ENCODE measurements at places on chromosomes 16 and 17. TPM values are rescaled to one million over a fixed set of nuclear protein-coding genes. Genes with fewer than 3 reads are reported as not detected.
A peak's percentile ranks its signal among the peaks of the same experiment; 100 is the strongest.

The ADGRG3 gene
- not detected for total RNA-seq

The PDK2 gene
- total RNA-seq: 39.1 TPM

The CDT1 gene
- total RNA-seq: 160 TPM

The ANKS4B gene
- not detected for total RNA-seq

The TACO1 gene
- total RNA-seq: 39.6 TPM

The CHMP1A gene
- total RNA-seq: 158 TPM

The KRT13 gene
- total RNA-seq: 3.7 TPM

The ALOXE3 gene
- total RNA-seq: 3.5 TPM

DNA sequence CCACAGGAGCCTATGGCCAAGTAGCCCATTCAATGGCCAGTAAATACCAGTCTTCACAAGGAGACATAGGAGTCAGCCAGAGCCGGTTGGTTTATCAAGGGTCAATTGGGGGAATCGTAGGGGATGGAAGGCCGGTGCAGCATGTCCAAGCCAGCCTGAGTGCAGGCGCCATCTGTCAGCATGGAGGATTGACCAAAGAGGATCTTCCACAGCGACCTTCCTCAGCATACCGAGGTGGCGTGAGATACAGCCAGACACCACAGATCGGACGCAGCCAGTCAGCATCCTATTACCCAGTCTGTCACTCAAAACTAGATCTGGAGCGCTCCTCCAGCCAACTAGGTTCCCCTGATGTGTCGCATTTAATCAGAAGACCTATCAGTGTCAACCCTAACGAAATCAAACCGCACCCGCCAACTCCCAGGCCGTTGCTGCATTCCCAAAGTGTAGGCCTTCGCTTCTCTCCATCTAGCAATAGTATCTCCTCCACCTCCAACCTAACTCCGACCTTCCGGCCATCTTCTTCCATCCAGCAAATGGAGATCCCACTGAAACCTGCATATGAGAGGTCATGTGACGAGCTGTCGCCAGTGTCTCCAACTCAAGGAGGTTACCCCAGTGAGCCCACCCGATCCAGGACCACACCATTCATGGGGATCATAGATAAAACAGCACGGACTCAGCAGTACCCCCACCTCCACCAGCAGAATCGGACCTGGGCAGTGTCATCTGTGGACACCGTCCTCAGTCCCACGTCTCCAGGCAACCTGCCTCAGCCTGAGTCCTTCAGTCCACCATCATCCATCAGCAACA lies 25.0 kb downstream of the CYB561 start:
- no peak overlapping the region for H3K27ac ChIP-seq
- no peaks in the 10 kb centered on the region for H3K27me3 ChIP-seq

- H3K36me3 ChIP-seq: no peaks in the 10 kb centered on the region
- no peaks in the 10 kb centered on the region for H3K27me3 ChIP-seq
- peaks cover 12% of the 10 kb centered on the region for H3K4me1 ChIP-seq
- no peak for DNase-seq
- H3K27ac ChIP-seq: no peak overlapping the region
Observed at GRCh38 chr17:68343976-68344375, 52.7 kb downstream of the ARSG start.

- H3K27me3 ChIP-seq: no peaks in the 10 kb centered on the region
- DNase-seq: no peak
- no peaks in the 10 kb centered on the region for H3K36me3 ChIP-seq
- H3K27ac ChIP-seq: no peak overlapping the region
- H3K4me3 ChIP-seq: no peak overlapping the region
- peaks cover 9% of the 10 kb centered on the region for H3K4me1 ChIP-seq
Observed at GRCh38 chr17:64259922-64260321, 3.1 kb downstream of the TEX2 start.

- H3K4me1 ChIP-seq: peaks cover 29% of the 10 kb centered on the region
- no peaks in the 10 kb centered on the region for H3K36me3 ChIP-seq
- H3K27ac ChIP-seq: peak overlapping the region; percentile 64
- no peak overlapping the region for H3K4me3 ChIP-seq
Observed at GRCh38 chr16:27579087-27579980, 29.4 kb downstream of the KATNIP start.

- DNase-seq: no peak
- no peaks in the 10 kb centered on the region for H3K36me3 ChIP-seq
- no peaks in the 10 kb centered on the region for H3K4me1 ChIP-seq
- H3K27me3 ChIP-seq: no peaks in the 10 kb centered on the region
- H3K4me3 ChIP-seq: no peak overlapping the region
Observed at GRCh38 chr16:30457256-30457655, 11.6 kb upstream of the SEPHS2 start.

GRCh38 chr17:44601973-44602372 lies 44.7 kb downstream of the FZD2 start:
- H3K4me1 ChIP-seq: no peaks in the 10 kb centered on the region
- H3K4me3 ChIP-seq: no peak overlapping the region
- no peaks in the 10 kb centered on the region for H3K36me3 ChIP-seq
- DNase-seq: no peak
- no peaks in the 10 kb centered on the region for H3K27me3 ChIP-seq

DNA sequence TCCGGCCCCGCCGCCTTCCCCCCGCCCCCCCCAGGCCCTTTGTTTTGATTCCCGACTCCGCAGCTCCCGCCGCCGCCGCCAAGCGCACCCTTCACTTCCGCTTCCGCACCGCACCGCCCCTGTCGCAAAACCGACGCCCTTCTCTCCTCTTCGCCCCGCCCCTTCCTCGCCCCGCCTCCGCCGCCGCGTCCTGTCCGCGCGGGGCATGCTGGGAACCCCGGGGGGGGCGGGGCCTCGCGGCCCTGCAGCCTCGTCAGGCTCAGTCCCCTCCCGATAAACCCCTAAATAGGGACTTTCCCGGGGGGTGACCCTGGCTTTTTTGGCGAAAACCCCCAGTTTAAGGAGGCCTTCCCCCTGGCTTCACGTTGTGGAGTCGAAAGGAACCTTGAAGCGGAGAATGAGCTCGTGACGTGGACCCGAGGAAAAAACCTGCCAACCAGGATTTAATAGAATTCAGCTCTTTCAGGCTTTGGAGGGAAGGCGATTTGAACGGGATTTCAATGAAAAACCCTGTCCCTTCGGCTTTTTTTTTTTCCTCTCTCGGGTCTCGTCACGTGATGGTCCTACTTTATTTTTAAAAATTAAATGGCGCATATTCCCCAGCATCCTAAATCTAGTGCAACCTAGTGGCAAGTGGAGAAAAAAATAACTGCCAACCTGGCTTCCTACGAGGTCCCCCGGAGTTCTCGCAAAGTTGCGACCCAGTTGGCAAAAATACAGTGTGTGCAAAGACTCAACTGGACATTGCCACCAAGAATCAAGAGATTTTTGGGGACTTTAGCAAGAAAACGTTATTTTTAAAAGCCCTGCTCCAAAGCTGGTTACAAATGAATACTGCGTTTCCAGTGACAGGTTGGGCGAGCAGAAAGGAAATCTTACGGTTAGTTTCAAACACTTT lies at the start of gene MARF1:
Gene MARF1, minus strand, starts transcription at position 107 of the 898 bp plus-strand sequence. CDS start 3,921 bp downstream, outside the sequence.
- peak within 1 kb of the TSS; percentile 76 for H3K4me3 ChIP-seq
- H3K36me3 ChIP-seq: peaks cover 9% of the 10 kb centered on the region
- H3K27ac ChIP-seq: peak within 1 kb of the TSS; percentile 88
- peak; percentile 87 for DNase-seq
- no peaks in the 10 kb centered on the region for H3K27me3 ChIP-seq

GRCh38 chr16:63289834-63290460 lies 1253.7 kb upstream of the CDH8 start:
- H3K4me1 ChIP-seq: no peaks in the 10 kb centered on the region
- no peaks in the 10 kb centered on the region for H3K36me3 ChIP-seq
- no peak for DNase-seq
- H3K27me3 ChIP-seq: no peaks in the 10 kb centered on the region
- no peak overlapping the region for H3K4me3 ChIP-seq
- no peak overlapping the region for H3K27ac ChIP-seq

DNA sequence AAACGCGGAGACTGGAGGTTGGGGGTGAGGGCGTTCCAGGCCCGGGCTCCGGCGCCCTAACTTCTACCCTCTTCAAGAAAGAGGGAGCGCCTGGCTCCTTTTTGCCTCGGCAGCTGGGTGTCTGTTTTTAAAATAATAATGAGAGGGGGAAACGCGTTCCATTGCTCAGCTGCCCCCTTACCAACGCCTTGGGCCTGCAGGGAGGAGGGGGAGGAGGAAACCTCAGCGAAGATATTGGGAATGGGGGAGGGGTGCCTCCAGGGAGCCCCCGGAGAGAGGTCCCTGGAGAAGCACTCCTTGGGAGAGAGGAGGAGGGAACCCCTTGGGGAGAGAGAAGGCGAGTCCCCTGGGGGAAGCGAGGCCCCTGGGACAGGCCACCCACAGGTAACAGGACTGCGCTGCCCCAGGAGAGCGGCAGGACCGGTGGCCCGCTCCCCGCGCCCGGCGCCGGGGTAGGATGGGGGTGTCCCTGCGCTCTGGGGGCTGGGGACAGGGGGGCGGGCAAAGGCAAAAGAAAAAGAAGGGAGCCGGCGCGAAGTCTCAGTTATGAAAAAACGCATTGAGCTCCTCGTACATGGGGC lies 2.7 kb downstream of the NEUROD2 start:
- DNase-seq: no peak
- H3K27ac ChIP-seq: no peak overlapping the region
- H3K36me3 ChIP-seq: no peaks in the 10 kb centered on the region
- H3K4me1 ChIP-seq: peaks cover 5% of the 10 kb centered on the region
- H3K4me3 ChIP-seq: no peak overlapping the region
- peaks cover 31% of the 10 kb centered on the region for H3K27me3 ChIP-seq

GRCh38 chr16:26316683-26317464 lies 625.1 kb downstream of the HS3ST4 start:
- H3K27me3 ChIP-seq: no peaks in the 10 kb centered on the region
- H3K36me3 ChIP-seq: no peaks in the 10 kb centered on the region
- no peaks in the 10 kb centered on the region for H3K4me1 ChIP-seq
- no peak overlapping the region for H3K27ac ChIP-seq
- no peak for DNase-seq
- no peak overlapping the region for H3K4me3 ChIP-seq

GRCh38 chr16:65124596-65124995 lies 2.7 kb upstream of the CDH11 start:
- DNase-seq: no peak
- H3K27ac ChIP-seq: no peak overlapping the region
- H3K36me3 ChIP-seq: no peaks in the 10 kb centered on the region
- H3K4me1 ChIP-seq: no peaks in the 10 kb centered on the region
- no peak overlapping the region for H3K4me3 ChIP-seq

DNA sequence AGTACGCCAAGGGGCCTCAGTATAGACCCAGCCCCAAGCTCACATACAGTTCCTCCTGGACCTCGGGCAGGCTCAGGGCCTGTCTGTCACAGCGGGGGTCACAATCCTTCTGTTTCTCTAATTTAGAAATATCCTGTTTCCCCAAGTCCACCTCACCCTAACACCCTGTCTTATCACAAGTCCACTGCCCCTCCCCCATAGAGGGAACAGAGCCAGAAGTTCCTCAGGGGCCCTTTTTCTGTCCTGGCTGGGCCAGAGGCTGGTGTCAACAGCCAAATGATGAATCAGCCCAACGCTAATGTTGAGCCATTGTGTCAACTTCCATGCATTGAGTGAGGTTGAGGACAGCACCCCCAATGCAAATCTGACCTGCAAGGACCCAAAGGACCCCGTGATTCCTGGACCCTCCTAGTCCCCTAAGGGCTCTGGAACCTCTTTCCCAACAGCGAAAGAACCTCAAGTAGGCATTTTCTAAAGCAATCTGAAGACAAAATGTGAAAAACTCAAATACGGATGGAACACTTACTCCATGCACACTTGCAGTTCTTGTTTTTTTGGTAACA lies 58.6 kb downstream of the PECAM1 start:
- H3K27ac ChIP-seq: no peak overlapping the region
- H3K27me3 ChIP-seq: peaks cover 8% of the 10 kb centered on the region
- H3K4me3 ChIP-seq: no peak overlapping the region
- H3K36me3 ChIP-seq: no peaks in the 10 kb centered on the region

- DNase-seq: no peak
- no peaks in the 10 kb centered on the region for H3K4me1 ChIP-seq
- peaks cover 39% of the 10 kb centered on the region for H3K36me3 ChIP-seq
- H3K27ac ChIP-seq: no peak overlapping the region
Observed at GRCh38 chr17:43517615-43518386, 28.3 kb downstream of the ETV4 start.

- H3K4me3 ChIP-seq: no peak overlapping the region
- H3K27me3 ChIP-seq: no peaks in the 10 kb centered on the region
- no peak for DNase-seq
- H3K27ac ChIP-seq: no peak overlapping the region
- H3K4me1 ChIP-seq: peaks cover 29% of the 10 kb centered on the region
- no peaks in the 10 kb centered on the region for H3K36me3 ChIP-seq
Observed at GRCh38 chr16:85195900-85196772, 83.9 kb upstream of the CIBAR2 start.

DNA sequence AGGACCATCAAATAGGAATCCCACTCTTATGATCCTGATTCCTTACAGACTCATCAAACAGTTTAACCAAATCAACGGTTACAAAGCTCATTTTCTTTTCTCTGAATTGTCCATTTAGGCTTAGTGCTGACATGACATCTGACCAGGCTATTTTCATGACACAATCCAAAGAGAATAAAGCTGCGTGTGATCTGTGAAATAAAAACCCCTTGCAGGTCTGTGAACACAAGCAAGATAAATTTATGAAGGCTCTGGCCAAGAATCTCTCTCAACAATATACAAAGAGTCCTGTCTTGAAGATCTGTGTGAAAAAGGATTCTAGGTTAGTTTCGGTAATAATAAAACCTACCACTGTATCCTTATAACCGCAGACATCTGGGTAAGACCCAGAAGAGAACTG lies 22.0 kb downstream of the COG1 start:
- no peak for DNase-seq
- no peak overlapping the region for H3K4me3 ChIP-seq
- no peaks in the 10 kb centered on the region for H3K4me1 ChIP-seq
- H3K27ac ChIP-seq: no peak overlapping the region

- H3K36me3 ChIP-seq: no peaks in the 10 kb centered on the region
- no peak overlapping the region for H3K4me3 ChIP-seq
- no peak overlapping the region for H3K27ac ChIP-seq
- H3K4me1 ChIP-seq: no peaks in the 10 kb centered on the region
- no peaks in the 10 kb centered on the region for H3K27me3 ChIP-seq
- no peak for DNase-seq
Observed at GRCh38 chr17:67585077-67585602, 132.6 kb upstream of the NOL11 start.

DNA sequence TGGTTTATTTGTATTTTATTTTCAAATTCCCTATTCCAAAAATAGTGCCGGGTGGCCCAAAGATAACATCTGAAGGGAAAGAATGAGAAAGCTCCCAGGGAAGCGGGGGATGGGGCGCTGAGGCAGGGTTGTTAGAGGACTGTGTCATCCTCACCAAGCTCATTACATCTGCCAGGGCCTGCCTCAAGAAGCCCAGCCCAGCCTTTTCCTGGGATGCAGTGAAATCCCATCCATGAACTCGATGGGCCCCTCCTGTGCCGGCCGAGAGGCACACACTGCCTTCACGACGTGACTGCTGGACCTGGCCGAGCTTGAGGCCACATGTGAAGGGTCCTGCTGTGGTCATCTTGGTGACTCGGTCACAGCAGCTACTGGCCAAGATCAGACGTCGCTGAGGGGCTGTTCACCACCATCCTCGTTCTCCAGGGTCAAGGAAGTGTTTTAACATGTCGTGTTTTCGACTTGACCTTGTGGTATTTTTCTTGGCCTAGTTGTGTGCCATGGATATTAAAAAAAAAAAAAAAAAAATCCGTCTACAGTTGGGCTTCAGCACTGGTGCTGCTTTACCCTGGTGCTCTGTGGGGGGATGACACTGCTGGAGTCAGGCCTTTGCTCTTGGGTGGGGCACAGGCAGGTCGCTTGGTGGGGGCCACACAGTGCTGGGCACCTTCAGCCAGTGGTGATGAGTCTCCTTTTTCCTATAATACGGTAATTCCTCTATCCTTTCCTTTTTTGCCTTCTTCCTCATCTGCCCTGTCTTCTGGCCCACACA lies 4.9 kb downstream of the TIMM22 start:
- no peak overlapping the region for H3K4me3 ChIP-seq
- H3K4me1 ChIP-seq: peaks cover 8% of the 10 kb centered on the region
- no peak overlapping the region for H3K27ac ChIP-seq
- DNase-seq: no peak
